ENCODE measurements at places on chromosomes 7 and 10. TPM values are rescaled to one million over a fixed set of nuclear protein-coding genes. Genes with fewer than 3 reads are reported as not detected.

The KLHDC10 gene
- total RNA-seq = 43.6 TPM

The OR13A1 gene
- 0.14 TPM for total RNA-seq

The VSTM4 gene
- 2.6 TPM for total RNA-seq

The GPER1 gene
- total RNA-seq = 5.0 TPM

The DEPP1 gene
- total RNA-seq = 53.0 TPM

DNA sequence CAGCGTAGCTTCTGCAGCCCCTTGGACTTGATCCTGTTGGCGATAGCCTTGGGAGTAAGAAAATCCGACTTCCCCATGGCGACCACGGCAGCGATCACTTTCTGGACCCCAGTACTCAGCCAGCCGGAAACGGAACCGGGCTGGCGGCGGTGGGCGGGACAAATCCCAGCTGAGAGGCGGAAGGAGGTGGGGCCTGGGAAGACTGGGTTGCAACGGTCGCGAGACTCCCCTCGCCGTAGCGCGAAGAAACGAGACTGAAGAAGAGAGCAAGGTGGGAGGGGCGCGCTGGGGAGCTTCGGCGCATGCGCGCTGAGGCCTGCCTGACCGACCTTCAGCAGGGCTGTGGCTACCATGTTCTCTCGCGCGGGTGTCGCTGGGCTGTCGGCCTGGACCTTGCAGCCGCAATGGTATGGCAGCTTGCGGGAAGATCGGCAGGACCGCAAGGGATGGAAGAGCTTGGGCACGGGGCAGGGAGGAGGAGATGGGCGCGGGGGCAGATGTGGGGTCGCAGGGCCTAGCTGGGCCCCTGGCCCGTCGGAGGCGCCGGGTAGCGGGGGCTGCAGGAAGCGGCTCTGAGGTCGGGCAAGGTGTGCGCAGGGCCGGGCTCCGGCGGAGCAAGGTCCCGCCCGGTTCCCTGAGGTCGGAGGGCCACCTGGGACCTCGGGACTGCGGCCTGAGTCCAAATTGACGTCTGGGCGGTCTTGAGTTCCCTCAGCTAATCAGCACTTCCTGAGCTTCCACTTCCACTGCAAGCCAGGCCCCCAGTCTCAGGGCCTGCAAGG lies at the start of the genes ATP5F1C and KIN:
Gene ATP5F1C, plus strand, starts transcription at position 321 of the 782 bp plus-strand sequence. Its CDS starts 31 bp downstream, at position 352.
Gene KIN, minus strand, starts transcription at position 137 of the 782 bp plus-strand sequence. Its CDS starts 60 bp downstream, at position 77.
- peaks cover 31% of the 10 kb centered on the region for H3K4me1 ChIP-seq
- H3K36me3 ChIP-seq = peaks cover 24% of the 10 kb centered on the region
- H3K27ac ChIP-seq = no peak within 1 kb of the TSS
- H3K27me3 ChIP-seq = no peaks in the 10 kb centered on the region
- DNase-seq = peak; percentile 97
- H3K4me3 ChIP-seq = no peak within 1 kb of the TSS

- peaks cover 12% of the 10 kb centered on the region for H3K4me1 ChIP-seq
- H3K4me3 ChIP-seq = no peak overlapping the region
- DNase-seq = no peak
- peak overlapping the region; percentile 26 for H3K27ac ChIP-seq
- H3K27me3 ChIP-seq = peaks cover 33% of the 10 kb centered on the region
Measured at GRCh38 chr10:35908451-35908850, 266.4 kb upstream of the FZD8 start.

DNA sequence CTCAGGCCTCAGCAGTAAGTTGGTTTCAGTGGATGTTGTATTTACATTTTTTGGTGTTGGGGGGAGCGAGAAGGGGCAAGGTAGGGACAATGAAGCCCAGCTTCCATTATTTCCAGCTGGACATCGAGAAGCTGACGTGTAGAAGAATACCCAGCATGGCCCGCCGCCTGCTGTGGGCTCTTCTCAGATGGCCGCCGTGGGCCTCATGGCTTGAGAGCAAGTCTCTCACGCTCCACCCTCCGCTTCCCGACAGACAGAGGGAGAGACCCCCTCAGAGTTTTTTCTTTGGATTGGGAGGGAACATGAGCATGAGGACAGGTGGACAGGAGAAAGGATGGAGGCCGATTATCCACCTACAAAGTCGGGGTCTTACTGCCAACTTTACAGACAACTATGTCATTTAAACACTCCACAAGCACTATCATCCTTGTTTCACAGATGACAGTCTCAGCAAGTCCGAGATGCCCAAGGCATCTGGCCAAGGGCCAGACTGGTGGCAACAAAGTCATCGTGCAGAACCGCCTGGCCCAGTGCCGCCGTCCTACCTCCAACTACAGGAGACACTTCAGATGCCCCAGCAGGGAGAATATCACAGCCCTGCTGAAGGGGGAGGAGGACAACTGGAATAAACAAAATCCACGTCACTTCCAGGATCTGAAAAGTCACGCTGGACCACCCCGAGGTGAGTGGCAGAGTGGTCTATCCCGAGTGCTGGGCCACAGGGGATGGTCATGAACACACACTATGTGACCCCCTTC lies 195.9 kb downstream of the DIP2C start:
- DNase-seq = no peak
- H3K4me3 ChIP-seq = no peak overlapping the region
- peak overlapping the region; percentile 33 for H3K27ac ChIP-seq
- H3K27me3 ChIP-seq = no peaks in the 10 kb centered on the region
- H3K36me3 ChIP-seq = no peaks in the 10 kb centered on the region

GRCh38 chr7:576524-577277 lies 57.1 kb upstream of the PDGFA start:
- no peaks in the 10 kb centered on the region for H3K36me3 ChIP-seq
- DNase-seq = no peak
- H3K27me3 ChIP-seq = no peaks in the 10 kb centered on the region
- no peak overlapping the region for H3K27ac ChIP-seq
- H3K4me3 ChIP-seq = no peak overlapping the region
- peaks cover 8% of the 10 kb centered on the region for H3K4me1 ChIP-seq

GRCh38 chr10:95788830-95789229 lies 32.9 kb downstream of the ENTPD1 start:
- H3K27me3 ChIP-seq = peaks cover 6% of the 10 kb centered on the region
- no peak for DNase-seq
- H3K36me3 ChIP-seq = no peaks in the 10 kb centered on the region
- H3K4me1 ChIP-seq = no peaks in the 10 kb centered on the region
- no peak overlapping the region for H3K4me3 ChIP-seq

- no peaks in the 10 kb centered on the region for H3K27me3 ChIP-seq
- no peak for DNase-seq
- H3K27ac ChIP-seq = peak overlapping the region; percentile 41
- H3K36me3 ChIP-seq = no peaks in the 10 kb centered on the region
- no peak overlapping the region for H3K4me3 ChIP-seq
Measured at GRCh38 chr7:2000153-2000687, 232.5 kb downstream of the MAD1L1 start.

DNA sequence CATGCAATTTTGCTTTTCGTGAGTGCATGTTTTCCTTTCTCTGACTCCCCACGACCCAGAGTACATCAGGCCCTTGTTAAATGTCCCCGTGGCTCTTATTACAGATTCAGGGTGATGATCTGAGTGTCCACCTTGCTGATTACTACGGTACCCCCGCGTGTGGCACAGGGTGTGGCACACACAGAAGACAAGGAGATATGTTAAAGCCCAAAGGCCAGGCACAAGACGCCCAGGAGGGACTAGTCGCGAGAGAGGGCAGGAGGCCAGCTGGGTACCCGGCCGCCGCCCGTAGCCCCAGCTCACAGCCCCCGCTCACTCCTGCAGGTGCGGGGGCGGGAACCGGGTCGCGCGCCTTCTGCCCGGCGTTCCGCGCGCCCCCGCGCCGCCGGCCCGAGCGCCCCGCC lies 281 bp upstream of the EXOC6 start:
- no peak for DNase-seq
- H3K27me3 ChIP-seq = peaks cover 27% of the 10 kb centered on the region
- no peaks in the 10 kb centered on the region for H3K36me3 ChIP-seq
- H3K27ac ChIP-seq = peak overlapping the region; percentile 95
- H3K4me3 ChIP-seq = peak overlapping the region; percentile 94
- H3K4me1 ChIP-seq = peaks cover 11% of the 10 kb centered on the region

DNA sequence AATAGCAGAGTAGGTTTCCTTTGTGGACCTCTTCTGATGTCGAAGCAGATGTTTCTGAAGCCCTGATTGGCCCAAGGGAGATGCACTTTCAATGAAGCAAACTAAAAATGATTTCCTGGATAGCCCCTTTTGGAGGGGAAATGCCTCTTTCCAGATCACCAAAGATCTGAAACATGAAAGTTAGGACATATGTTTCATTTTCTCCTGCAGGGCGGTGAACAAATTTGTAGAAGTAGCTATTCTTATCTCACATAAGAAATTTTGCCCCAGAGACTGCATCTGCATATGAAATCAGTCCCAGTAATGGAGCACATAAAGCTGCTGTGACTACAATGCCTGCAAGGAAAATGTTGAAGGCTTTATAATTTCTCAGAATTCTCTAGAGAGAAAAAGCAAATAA lies 56.0 kb downstream of the THSD7A start:
- no peak overlapping the region for H3K4me3 ChIP-seq
- no peak for DNase-seq
- peaks cover 4% of the 10 kb centered on the region for H3K36me3 ChIP-seq
- no peaks in the 10 kb centered on the region for H3K4me1 ChIP-seq
- H3K27ac ChIP-seq = no peak overlapping the region

- H3K27me3 ChIP-seq = no peaks in the 10 kb centered on the region
- peaks cover 4% of the 10 kb centered on the region for H3K36me3 ChIP-seq
- no peaks in the 10 kb centered on the region for H3K4me1 ChIP-seq
- DNase-seq = no peak
Measured at GRCh38 chr10:12656518-12657142, 307.3 kb downstream of the CAMK1D start.

DNA sequence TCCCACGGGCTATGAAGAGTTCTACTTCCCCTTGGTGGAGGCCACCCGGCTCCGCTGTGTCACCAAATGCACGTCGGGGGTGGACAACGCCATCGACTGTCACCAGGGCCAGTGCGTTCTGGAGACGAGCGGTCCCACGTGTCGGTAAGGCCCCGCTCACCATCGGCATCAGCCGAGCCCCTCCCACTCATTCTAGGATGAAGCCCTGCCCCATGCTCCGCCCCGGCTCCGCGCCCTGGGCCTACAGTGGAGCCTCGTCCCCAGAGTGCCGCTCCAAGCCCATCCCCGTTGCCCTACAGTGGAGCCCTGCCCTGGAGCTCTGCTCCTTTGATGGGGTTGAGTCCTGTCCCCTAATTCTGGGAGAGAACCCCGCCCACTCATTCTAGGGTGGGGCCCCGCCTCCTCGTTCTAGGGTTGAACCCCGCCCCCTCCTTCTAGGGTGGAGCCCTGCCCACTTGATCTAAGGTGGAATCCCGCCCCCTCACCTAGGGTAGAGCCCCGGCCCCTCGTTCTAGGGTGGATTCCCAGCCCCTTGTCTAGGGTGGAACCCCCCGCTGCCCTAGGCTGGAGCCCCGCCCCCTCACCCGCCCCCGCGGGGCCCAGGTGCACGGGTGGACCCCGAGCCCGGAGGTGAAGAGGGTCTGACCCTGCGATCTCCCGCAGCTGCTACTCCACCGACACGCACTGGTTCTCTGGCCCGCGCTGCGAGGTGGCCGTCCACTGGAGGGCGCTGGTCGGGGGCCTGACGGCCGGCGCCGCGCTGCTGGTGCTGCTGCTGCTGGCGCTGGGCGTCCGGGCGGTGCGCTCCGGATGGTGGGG lies 3.4 kb upstream of the MUC12 start:
- H3K27me3 ChIP-seq = peaks cover 76% of the 10 kb centered on the region
- peak overlapping the region; percentile 86 for H3K4me3 ChIP-seq
- H3K4me1 ChIP-seq = peaks cover 7% of the 10 kb centered on the region
- H3K36me3 ChIP-seq = no peaks in the 10 kb centered on the region
- H3K27ac ChIP-seq = peak overlapping the region; percentile 61
- peak; percentile 95 for DNase-seq

- peaks cover 9% of the 10 kb centered on the region for H3K27me3 ChIP-seq
- no peaks in the 10 kb centered on the region for H3K4me1 ChIP-seq
- no peak for DNase-seq
- H3K27ac ChIP-seq = no peak overlapping the region
- H3K4me3 ChIP-seq = no peak overlapping the region
Measured at GRCh38 chr7:29748286-29749099, 57.8 kb upstream of the WIPF3 start.

All from type B pancreatic cell (in vitro differentiated cells).